ENCODE measurements at places on chromosomes 3 and 15. TPM values are rescaled to one million over a fixed set of nuclear protein-coding genes. Genes with fewer than 3 reads are reported as not detected.

STRC gene
- total RNA-seq, result not detected

GPR27 gene
- total RNA-seq, result not detected

SOX14 gene
- not detected for total RNA-seq

FGF12 gene
- total RNA-seq, result not detected

Data from LHCN-M2 (cell line).